ENCODE measurements at places on chromosomes 6 and 20.

- no peak for DNase-seq
These were observed 448.5 kb downstream of the FRK start for GRCh38 chr6:115612216-115612615.

DNA sequence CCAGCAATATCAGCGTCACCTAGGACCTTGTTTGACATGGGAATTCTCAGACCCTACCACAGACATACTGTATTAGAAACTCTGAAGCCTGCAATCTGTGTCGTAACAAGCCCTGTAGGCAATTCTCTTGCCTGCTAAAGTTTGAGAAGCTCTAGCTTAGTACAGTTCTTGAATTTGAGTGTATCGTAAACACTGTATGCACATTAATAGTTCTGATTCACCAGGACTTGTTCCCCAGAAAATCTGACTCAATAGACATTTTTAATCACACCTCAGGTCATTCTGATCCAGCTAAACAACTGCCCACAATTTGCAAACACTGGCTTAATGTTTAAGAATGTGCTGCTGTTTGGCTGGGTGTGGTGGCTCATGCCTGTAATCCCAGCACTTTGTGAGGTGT is 414.3 kb downstream of the TFAP2A start:
- no peak for DNase-seq

- DNase-seq = no peak
These were observed 207.4 kb upstream of the ZNF217 start for GRCh38 chr20:53800883-53801604.

GRCh38 chr20:50675671-50676376 is 15.5 kb downstream of the RIPOR3 start:
- no peak for DNase-seq

- no peak for DNase-seq
These were observed 6.6 kb downstream of the PRSS35 start for GRCh38 chr6:83518816-83519480.

DNA sequence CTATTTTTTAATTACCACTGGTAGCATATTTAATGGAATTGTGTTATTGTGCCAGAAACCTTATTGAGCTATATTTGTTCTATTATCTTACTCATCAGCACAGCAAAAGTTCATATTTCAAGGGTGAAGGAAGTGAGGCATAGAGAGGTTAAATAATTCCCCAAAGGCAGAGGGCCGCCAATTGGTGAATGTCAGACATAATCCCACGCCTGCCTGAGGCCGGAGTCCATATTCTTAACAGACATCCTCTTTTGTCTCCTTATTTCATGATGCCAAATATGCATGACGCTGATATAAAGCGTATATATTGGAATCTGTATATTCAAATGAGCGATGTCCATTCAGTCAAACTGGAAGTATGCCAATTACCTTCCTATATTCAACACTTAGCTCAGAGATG is 505.0 kb upstream of the SLC35B3 start:
- DNase-seq = no peak

DNA sequence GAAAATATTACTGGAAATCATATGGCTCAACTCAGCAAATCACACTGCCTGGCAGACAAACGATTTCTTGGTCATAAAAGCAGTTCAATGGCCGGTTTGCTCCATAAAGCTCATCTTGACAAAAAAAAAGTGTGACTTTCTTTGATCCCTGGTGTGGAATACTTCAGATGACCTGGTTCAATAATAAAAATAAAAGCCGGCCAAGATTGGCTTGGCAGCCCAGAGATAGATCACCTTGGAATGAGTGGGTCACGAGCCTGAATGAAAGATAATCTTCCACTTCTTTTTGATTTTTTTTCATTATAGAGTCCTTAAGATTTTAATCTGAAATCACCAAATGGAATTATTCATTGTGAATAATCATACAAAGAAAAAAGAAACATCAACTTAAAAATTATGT is 445.3 kb upstream of the CITED2 start:
- no peak for DNase-seq

GRCh38 chr6:122710908-122711635 is 68.4 kb upstream of the FABP7 start:
- DNase-seq = no peak

GRCh38 chr20:36827541-36828279 is 48.2 kb upstream of the TLDC2 start:
- no peak for DNase-seq

GRCh38 chr6:44554861-44555260 is 167.4 kb downstream of the CDC5L start:
- no peak for DNase-seq

DNA sequence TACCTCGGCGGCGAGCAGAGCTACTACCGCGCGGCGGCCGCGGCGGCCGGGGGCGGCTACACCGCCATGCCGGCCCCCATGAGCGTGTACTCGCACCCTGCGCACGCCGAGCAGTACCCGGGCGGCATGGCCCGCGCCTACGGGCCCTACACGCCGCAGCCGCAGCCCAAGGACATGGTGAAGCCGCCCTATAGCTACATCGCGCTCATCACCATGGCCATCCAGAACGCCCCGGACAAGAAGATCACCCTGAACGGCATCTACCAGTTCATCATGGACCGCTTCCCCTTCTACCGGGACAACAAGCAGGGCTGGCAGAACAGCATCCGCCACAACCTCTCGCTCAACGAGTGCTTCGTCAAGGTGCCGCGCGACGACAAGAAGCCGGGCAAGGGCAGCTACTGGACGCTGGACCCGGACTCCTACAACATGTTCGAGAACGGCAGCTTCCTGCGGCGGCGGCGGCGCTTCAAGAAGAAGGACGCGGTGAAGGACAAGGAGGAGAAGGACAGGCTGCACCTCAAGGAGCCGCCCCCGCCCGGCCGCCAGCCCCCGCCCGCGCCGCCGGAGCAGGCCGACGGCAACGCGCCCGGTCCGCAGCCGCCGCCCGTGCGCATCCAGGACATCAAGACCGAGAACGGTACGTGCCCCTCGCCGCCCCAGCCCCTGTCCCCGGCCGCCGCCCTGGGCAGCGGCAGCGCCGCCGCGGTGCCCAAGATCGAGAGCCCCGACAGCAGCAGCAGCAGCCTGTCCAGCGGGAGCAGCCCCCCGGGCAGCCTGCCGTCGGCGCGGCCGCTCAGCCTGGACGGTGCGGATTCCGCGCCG is 994 bp downstream of the FOXC1 start:
- DNase-seq = peak; percentile 78

DNA sequence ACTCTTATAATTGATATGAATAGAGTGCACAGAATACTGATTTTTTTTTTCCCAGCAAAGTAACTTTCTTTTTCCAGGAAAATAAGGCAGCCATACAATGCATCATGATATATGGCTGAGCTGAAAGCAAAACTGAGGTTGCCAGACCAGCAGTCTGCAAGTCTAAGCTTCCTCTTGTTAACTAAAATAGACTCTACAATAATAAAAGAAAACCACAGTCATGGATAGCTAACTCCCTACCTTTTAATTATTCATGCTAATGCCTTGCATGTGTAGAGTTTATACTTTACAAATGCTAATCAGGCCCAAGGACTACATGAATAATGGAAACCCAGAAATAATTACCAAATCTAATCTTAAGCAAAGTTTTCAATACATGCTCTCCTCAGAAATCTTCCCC is 47.4 kb downstream of the MAP7 start:
- no peak for DNase-seq

- no peak for DNase-seq
These were observed 24.1 kb downstream of the ATXN1 start for GRCh38 chr6:16736856-16737775.

GRCh38 chr20:63738687-63739129 is 868 bp upstream of the SLC2A4RG start:
- peak; percentile 84 for DNase-seq

- DNase-seq = no peak
These were observed 320.2 kb upstream of the POU3F2 start for GRCh38 chr6:98514073-98514720.

DNA sequence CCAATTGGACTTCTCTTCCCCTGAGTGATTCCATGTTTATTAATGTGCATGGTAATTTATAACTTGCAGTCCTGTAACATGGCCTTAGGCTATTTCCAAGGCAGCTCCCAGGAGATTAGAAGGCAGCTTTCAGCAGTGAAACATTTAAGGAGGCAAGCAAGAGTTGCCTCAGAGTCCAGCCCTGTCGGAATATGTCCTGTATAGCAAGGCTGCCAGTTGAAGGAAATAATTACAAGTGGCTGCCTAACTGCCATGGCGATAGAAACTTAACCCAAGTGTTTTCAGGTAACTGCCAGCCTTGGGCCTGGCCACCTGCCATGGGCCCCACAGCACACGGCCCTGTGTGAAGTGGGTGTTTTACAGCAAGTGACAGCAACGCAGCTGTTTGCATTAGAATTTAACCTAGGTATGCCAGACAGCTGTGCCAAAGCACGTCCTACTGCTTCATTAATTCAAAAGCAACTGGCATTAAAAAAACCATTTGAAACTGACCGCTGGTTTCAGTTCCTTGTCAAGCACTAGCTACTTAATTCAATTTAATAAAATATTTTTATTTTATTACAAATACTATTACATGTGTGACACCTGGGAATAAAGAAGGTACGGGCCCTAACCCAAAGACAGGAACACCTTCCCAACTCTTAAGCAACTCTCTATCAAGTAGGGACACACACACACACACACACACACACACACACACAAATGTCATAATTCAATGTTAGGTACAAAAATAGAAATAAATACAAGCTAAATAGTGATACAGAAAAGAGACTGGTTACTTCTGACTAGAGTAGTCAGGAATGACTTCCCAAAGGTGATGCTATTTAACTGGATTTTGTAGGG is 151.8 kb upstream of the HEY2 start:
- DNase-seq = no peak

DNA sequence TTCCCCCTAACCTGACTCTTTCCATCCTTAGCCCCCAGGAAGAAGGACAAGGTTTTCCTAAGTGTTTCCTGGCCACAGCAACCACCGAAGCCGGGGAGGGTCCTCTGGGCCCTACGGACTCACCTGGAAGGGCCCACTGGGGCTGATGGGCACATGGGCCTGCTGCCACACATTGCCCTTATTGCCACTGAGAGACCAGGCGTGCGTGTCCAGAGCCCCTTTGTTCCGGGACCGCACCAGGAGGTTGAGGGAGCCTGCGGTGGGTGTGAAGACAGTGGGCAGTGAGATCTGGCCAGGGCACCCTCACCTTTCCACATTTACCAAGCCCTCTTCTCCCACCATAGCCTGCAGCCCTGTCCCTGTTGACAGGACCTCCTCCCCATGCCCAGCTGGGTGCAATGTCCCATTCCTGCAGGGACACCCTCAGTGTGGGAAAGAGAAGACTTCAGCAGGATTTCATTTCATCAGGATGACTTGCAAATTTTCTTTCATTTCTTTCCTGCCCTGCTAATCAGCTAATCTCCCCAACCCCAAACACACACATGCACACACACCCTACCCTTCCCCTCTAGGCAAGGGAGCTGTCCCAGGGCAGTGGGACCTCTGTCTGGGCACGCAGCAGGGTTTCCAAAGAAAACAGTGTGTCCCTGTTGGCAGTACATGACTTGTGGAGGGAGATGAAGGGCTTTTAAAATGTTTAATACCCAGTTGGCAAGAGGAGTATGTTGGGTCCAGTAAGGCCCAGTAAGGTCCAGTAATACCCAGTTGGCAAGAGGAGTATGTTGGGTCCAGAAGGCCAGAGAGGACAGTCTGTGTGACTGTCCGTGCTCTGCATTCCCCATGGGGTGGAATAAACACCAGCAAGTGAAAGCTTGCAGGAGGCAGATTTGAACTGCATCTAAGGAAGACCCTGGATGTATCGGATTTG is 59.0 kb downstream of the MDGA1 start:
- no peak for DNase-seq

DNA sequence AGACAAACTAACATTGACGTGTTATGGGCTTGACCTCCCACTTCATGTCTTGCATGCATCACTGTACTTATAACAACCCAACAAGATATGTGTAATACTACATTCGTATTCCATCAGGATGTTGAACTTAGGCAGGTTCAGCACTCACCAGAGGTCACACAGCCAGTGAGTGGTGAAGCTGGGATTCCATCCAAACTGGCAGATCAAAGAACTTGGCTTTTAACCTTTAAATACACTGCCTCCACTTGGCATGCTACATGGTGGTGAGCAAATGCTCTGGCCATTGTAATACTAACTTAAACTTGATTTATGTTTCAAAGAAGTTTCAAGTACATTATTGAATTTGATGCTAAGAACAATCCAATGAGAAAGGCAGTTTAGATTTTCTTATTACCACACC is 10.7 kb upstream of the HDDC2 start:
- no peak for DNase-seq

DNA sequence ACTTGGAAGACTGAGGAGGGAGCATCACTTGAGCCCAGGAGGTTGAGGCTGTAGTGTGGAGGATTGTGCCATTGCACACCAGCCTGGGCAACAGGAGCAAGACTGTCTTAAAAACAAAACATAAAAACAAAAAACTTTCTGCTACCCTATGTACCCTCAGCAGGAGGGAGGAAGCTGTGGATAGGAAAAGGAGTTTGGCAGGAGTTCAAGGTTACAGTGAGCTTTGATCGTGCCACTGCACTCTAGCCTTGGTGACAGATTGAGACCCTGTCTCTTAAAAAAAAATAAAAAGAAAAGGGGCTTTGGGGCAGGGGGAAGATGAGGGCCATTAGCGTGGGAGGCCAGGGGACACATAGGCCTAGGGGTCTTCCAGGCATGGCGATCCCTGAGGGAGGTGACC is 135.7 kb downstream of the DHX35 start:
- no peak for DNase-seq

DNA sequence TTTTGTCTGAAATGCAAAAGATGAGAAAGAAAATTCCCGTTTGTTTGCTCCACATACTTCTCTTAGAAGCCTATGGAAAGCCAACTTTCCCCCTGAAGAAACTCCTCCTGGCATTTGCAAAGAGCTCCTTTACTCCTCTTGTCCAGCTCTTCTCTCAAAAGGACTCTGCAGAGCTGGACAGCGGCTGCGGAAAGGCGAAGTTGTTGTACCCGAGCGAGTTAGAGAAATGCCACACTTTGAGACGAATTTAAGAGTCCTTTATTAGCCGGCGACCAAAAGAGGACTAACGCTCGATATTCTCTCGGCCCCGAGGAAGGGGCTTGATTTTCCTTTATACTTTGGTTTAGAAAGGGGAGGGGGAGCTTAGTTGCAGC is 157.8 kb downstream of the TRIM27 start:
- no peak for DNase-seq

DNA sequence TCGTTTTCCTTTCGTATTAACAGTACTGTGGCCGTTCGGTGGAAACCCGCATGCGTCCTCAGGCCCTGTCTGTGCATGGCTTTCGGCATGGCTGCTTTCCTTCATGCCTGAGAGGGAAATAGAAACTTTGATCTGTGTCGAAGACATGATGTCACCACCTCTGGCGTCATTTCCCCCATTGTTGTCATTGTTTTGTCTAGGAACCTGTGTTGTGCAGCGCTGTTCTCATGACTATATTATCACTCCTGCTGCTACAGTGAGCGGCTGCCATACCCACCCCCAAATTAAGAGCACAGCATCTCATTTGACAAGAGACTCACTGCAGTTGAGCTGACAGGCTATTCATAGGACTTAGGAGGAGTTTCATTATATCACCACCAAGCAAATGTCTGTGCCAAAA is 172.3 kb downstream of the TMEM242 start:
- no peak for DNase-seq

GRCh38 chr20:50308513-50309279 is 118.1 kb downstream of the CEBPB start:
- DNase-seq = peak; percentile 96
